ENCODE measurements at places on chromosomes 5 and 9.

DNA sequence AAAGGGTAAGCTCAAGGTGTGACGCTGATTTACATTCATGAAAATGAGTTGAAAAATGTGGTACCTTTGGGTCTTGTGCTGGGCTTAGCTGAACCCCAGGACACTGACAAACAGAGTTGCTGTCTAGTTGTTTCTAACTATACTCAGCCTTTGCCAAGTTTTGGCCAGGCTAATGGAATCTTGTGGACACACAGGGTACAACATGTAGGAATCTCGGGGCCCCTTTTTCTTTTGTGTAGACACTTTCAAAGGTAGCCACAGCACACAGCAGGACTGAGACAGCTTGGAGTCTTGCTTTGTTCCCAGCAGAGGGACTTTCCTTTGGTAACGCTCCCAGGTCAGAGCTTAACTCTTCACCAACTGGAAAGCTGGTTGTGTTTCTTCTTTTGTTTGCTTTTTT is 7.8 kb downstream of the LIX1 start:
- DNase-seq: no peak

DNA sequence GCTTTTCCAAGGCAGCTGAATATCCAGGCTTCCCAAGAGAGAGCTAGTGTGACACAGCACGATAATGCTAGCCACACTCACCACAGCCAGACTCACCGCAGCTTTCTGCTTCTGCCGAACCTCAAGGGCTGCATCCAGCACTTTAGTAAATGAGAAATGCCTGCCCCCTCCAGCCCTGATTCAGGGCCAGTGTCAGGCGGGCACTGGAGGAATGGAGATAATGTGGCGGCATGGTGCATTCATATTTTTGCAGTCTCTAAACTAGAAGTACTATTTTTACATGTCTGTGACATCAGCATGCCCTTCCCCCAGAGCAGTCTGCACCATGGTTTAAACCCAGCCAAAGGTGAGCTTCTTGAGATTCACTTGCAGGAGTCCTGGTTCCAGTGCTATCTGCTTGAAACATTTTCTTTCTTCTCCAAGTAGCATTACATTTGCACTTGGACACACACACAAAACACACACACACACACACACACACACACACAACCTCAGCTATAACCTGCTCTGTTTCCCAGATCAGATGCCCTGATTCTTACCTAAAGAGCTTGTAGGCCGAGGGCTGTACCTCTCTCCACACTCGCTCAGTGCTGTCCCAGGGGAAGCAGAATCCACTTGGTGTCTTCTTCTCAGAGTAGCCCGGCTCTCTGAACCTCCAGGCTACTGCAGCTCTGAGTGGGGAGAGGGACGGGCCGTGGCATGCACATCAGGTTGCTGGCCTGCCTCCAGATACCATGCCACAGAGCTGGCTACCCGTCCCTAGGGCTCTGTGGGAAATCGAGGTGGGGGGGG is at the start of gene FGF1:
FGF1 (minus strand) TSS at position 673 of the 792 bp plus-strand sequence. CDS start 71,963 bp downstream, outside the sequence.
- DNase-seq: no peak

DNA sequence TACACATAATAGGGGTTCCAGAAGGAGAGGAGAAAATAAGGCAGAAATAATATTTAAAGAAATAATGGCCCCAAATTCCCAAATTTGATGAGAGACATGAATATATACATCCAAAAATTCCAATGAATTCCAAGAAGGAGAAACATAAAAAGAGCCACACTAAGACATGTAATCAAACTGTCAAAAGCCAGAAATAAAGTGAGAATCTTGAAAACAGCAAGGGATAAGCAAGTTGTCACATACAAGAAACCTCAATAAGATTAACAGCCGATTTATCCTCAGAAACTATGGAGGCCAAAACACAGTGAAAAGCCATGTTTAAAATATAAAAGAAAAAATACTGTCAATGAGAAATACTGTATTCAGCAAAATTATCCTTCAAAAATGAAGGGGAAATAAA is 14.5 kb downstream of the CATSPER3 start:
- no peak for DNase-seq

DNA sequence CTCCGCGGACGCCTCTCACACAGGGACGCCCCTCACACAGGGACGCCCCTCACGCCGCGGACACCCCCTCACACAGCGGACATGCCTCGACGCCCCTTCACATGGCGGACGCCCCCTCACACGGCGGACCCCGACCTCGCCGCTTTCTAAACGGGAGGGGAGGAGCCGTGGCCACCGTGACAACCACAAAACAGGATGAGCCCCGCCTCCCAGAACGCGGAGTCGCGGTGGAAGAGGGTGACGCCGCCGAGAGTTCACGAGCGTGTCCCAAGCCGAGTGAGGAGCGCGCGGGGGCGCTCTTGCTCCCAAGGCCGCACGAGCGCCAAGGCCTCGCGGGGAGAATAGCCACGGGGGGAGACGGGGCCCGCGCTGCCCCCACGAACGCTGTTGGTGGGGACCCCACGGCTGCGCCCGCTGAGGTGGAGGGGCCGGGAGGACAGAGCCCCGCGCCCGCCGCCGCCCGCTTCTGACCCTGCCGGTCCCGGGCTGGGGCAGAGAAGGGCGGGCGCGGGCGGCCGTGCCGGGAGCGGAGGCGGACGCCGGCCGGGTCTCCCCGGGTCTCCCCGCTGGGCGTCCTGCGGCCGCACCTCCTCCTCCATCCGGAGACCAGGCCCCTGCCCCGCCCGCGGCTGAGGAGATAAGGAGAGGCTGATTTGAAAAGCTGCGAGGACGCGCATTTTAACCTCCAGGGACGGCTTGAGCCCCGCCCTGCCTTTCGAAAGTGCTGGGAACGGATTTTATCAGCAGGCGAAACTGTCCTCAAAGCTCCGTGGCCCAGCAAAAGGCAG is 3.9 kb upstream of the NKD2 start:
- DNase-seq: no peak

DNA sequence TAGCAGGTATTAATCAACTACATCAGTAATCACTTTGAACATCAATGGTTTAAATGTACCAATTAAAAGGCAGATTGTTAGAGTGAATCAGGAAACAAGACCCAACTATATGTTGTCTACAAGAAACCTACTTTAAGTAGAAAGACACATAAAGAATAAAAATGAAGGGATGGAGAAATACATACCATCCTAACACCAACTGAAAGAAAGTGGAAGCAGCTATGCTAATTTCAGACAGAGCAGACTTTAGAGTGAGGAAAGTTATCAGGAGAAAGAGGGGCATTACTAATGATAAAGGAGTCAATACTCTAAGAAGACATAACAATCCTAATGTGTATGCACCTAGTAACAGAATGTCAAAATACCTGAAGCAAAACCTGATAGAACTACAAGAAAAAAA is 125.8 kb downstream of the NR6A1 start:
- DNase-seq: no peak

DNA sequence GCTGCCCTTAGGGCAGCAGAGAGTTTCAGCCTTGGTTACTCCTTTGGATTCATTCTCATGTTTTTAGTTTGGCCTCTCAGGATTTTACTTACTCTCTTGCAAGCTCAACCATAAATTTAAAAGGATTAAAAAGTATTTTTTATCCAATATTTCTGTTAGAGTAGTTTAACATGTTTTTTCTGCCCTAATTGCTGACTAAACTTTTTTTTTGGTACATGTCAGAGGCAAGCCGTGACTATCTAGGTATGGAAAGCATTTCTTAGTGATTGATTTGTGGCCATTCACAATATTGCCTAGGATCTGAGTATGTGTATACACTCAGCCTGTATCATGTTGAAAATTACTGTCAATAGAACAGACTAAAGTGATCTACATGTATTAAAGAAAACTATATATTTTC is 92.1 kb downstream of the MELK start:
- DNase-seq: no peak

GRCh38 chr9:124183772-124184171 is 74.0 kb upstream of the NEK6 start:
- no peak for DNase-seq

GRCh38 chr9:136577941-136578625 is 32.2 kb upstream of the NOTCH1 start:
- DNase-seq: no peak

DNA sequence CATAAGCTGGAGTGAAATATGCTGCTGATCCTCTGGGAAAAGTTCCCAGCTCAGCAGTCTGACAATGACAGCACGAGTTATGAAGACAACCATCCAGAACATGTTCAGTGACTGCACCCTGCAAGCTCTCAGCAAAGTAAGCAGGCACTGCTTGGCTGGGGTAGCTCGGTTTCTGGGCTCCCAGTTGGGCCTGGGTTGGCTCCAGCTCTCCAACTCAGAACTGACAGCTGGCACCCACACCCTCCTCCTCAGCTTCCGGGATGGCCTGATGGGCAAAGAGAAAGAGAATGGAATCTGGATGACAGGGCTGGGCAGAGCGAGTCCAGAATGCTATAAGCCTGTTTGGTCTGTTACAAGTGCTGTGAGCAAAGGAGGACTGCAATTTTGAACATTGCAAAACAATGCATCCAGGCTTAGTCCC is 185.0 kb downstream of the CSNK1G3 start:
- no peak for DNase-seq

DNA sequence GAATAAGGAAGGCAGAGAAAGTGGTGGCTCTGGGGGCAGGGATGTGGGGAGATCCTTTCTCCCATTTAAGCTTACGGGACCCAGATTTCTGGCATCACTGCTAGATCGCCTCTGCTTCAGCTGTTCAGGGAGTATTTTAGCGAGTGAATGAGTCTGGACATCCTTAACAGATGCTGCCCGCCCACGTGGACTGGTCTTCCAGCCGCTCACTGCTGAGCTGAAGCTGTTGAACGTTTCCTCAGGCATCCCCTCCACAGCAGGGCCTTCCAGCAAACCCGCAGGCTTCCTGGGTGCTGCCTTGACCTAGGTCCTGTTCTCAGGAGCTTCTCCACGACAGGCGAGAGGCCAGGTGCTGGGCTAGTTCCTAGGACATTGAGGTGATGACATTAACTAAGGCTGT is 144.4 kb upstream of the EFNA5 start:
- DNase-seq: no peak

GRCh38 chr9:70746316-70746715 is 331.9 kb upstream of the KLF9 start:
- no peak for DNase-seq

GRCh38 chr9:26955222-26955903 is 849 bp upstream of the IFT74 start:
- DNase-seq: no peak

- DNase-seq: no peak
These were observed 113.2 kb downstream of the SLC12A2 start for GRCh38 chr5:128196791-128197190.

DNA sequence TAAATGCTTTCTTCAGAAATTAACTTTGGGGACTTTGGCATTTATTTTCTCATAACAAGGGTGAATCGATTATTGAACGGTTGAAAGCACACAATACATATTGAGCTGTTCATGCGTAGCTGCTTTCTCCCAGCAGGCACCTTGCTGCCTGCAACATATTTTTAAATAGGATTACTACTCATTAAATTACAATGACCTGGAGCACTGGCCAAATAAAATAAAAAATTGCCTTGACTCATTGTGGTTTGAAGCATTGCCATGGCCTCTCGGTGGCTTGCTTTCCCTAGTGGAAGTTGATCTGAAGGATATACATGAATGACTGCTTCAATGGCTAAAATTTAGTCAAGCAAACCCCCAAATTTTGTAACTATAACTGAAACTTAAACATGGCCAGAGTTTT is 181.6 kb upstream of the NUDT12 start:
- no peak for DNase-seq

GRCh38 chr9:106228861-106229260 is 534.5 kb downstream of the TMEM38B start:
- DNase-seq: no peak

DNA sequence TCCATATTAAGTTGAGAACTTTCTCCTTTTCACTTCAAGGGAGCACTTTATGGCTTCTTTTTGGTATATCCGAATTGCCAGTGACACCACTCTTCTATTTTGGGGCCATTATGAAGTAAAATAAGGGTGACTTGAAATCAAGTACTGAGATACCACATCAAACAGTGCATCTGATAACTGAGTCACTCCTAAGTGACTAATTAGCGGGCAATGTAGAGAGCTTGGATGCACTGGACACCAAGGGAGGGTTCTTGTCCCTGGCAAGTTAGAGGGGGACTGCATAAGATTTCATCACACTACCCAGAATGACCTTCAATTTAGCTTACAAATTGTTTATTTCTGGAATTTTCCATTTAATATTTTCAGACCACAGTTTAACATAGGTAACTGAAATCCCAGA is 813.9 kb upstream of the CDH10 start:
- DNase-seq: no peak

- DNase-seq: no peak
These were observed 29.5 kb upstream of the MYO10 start for GRCh38 chr5:16965581-16965980.

DNA sequence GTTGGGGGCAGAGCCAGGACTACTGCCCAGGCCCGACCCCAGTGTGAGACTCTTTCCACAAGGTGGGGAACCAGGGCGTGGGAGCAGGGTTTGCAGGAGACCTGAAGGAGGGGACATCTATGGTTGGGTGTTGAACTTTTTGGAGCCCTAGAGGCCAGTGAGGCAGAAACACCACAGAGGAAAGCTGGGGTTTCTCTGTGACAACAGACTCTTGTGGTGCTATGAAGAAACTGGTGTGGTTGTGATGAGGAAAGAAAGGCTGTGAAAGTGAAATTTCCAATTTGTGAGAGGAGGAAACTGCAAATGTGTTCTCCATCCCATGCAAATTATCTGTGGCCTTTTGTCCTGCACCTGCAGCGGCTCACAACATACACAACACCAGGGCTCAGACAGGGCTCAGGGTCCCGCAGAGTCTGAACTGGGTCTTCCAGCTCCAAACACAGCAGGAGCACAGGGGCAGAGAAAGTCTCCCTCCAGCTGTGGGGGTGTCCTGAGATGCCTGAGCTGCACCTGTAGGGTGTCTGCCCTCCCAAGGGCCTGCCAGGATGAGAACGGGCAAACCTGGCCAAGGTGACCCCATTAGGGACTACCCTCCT is 51.4 kb upstream of the GRHPR start:
- no peak for DNase-seq

GRCh38 chr9:93600504-93600903 is 24.1 kb downstream of the PHF2 start:
- DNase-seq: no peak

DNA sequence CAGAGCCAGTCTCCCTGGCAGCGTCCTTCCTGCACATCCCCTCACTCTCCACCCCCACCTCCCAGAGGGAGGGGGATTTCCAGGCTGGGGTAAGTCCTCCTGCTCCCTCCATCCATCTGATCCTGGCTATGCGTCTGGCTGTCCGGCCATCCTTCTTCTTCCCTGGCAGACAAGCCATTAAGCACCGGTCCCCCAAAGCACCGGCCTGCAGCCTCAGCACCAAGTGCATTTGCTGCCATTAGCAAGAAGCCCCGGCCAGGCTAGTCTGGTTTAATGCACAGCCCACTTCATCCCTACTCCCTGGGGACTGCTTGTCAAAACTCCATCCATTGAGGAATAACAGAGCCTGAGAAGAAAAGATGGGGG is 208.7 kb upstream of the IER5L start:
- no peak for DNase-seq

DNA sequence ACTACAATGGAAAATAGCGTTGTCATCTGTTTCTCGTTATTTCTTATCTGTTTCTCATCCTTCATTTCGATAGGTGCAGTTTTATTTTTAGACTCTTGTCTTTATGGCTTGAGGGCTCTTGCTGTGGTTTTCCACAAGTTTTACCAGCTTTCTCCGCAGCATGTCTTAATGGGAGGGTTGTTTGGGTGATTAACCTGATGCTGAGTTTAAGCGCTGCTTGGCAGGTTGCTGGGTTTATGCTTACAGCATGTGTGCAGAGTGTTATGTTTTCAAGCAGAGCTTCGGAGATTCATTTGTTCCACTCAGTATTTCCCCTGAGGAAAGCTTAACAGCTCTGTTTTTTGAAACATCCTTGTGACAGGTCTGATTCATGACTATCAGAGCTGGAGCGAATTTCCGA is 154.0 kb downstream of the SLC12A2 start:
- no peak for DNase-seq
